Osteoblast (primary cell): ENCODE measurements at places on chromosomes 3 and 15. TPM values are rescaled to one million over a fixed set of nuclear protein-coding genes. Genes with fewer than 3 reads are reported as not detected.

The HES1 gene
- total RNA-seq, result 4.4 and 4.7 TPM in 2 replicates

The ECE2 gene
- not detected in 2 replicates for total RNA-seq

The ANKDD1A gene
- total RNA-seq, result 3.8 and 6.2 TPM in 2 replicates

The PARP15 gene
- 3.2 and 3.6 TPM in 2 replicates for total RNA-seq

The CFAP100 gene
- total RNA-seq, result not detected in 2 replicates

The EDC3 gene
- total RNA-seq, result 9.8 and 11.2 TPM in 2 replicates

The GCNT3 gene
- total RNA-seq, result 0.72 and 1.2 TPM in 2 replicates

The STX19 gene
- under 0.01 TPM in 1 of 2 replicates, not detected in the other for total RNA-seq

The FOXB1 gene
- total RNA-seq, result not detected in 2 replicates

The CEMIP gene
- total RNA-seq, result 579 and 687 TPM in 2 replicates
